ENCODE measurements at places on chromosomes 1 and 21.

DNA sequence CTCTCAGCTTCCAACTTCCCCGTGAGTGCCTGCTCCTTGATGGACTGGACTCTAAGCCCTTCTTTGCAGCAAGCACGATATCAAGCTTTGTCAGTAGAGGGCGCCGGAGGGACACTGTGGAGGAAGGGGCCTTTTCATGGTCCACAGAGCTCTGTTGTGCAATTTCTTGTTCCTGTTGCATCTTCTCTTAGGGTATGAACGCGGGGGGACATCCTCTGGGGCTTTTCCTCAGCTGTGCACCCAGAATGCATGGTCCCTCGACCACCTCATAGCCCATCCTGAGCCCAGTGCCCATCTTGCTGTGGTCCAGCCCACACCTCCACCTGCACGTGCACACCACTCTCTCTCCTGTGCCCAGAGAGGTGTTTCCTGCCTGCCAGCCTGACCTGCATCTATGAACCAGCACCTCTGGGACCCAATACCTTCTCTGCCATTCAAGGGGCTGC, 556.8 kb downstream of the PTPRU start:
- DNase-seq: peak; percentile 84

DNA sequence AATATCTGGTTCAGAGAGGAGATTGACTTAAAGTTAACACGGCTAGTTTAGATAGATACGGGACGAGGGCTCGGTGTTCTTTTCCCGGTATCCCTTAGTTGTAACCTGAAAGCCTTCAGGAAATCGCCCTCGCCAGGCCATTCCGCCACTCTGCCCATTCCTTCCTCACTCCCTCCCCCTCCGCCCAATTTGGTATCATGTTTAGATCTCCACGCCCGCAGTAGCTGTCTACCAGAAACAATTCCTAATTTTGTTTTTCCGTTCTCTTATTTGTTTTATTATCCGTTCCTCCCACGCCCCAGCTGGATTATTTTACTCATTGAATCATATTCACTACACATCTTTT, 685 bp upstream of the VAMP4 start:
- DNase-seq: peak; percentile 29

GRCh38 chr1:22508329-22508728, 55.0 kb upstream of the EPHA8 start:
- DNase-seq: no peak

DNA sequence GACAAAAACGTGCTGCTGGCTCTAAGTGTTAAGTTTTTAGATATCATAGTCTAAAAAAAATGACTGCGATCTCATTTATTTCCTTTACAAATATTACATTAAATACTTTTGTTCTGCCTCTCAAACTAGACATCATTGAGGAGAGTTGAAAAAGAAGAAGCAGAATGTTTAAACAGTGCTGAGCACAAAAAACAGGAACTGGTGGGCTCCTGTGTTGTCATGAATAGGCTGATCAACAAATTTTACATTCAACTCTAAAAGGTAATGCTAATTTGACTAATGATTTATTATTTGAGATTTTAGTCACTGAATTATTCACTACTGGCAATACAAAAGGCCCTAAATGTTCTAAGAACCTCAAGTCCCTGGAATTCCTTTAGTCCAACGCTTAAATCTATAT, 66.1 kb downstream of the GPATCH2 start:
- DNase-seq: no peak

- peak; percentile 69 for DNase-seq
Measured at GRCh38 chr1:6414443-6414844, 5.3 kb downstream of the HES2 start.

GRCh38 chr1:35886577-35887431, 3.8 kb downstream of the AGO1 start:
- DNase-seq: no peak

GRCh38 chr1:230152999-230153398, 86.0 kb downstream of the GALNT2 start:
- no peak for DNase-seq

DNA sequence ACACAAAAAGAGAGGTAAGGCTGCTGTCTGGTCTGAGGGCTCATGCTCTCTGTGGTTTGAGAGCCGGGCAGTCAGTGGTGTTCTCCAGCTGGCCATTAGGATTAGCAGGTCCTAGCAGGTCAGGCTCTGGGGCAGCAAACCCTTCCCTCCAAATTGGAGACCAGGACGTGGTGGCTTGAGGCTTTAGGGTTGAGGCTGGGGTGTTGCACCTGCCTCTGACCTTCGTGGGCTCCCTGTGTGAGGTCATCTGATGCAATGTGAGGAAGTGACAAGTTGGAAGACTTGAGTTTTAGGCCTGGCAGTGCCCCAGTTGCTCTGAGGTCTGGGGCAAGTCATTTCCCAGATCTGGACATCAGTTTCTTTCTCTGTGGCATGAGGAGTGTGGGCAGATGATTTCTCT, 24.4 kb downstream of the SZRD1 start:
- no peak for DNase-seq

DNA sequence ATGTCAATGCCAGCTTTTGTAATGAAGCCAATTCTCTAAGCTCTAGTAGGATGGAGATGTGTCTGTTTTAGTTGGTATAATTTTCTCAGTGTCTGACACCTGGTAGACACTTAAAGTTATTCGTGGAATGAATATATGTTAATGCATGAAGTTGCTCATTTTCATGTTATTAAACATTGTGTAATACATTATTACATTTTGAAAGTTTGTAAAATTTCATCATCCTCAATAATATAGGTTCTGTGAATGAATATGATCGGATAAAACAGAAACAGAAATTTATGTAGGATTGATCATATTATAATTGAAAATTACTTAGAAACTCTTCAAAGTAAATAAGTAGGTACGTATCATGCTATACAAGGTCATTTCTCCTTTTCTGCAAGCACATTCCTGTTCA, 625.3 kb downstream of the PLA2G4A start:
- DNase-seq: no peak

GRCh38 chr21:37915497-37915911, 753 bp downstream of the KCNJ6 start:
- DNase-seq: no peak

- no peak for DNase-seq
Measured at GRCh38 chr1:176904057-176904751, 260.3 kb downstream of the ASTN1 start.

- peak; percentile 91 for DNase-seq
Measured at GRCh38 chr1:153796786-153797659, 21.8 kb downstream of the SLC27A3 start.

GRCh38 chr1:41053316-41053715, 31.8 kb upstream of the SLFNL1 start:
- DNase-seq: no peak

DNA sequence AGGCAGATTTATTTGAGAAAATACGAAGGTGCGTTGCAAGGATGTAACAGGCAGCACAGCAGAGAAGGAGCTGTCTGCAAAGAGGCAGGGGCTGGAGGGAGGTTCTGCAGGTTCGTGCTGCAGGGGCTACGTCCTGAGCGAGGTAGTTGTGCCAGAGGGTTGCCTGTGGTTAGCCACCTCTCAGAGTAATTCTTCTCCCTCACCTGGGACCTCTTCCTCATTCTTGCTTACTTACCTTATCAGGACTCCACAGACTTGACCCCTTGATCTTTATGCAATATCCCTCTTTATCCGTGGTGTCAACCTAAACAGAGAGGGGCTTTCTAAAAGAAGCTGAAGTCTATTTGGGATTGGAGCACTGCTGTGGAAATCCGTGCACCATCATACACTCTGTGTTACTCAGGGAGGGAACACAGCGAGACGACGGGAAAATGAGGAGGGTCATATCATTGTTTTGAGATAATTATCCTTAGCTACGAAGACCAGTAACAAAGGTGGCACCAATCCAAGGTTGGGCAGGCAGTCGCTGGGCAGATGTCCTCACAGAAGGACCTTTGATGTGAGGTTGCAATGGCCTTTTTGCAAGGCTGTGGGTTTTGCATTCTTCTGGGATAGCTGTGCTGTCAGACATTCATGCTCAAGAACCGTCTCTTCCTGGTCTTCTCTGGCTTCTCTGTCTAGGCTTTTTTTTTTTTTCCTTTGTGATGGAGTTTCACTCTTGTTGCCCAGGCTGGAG, 82.8 kb downstream of the WDR4 start:
- no peak for DNase-seq

GRCh38 chr1:60857851-60858250, 224.5 kb upstream of the NFIA start:
- DNase-seq: no peak

DNA sequence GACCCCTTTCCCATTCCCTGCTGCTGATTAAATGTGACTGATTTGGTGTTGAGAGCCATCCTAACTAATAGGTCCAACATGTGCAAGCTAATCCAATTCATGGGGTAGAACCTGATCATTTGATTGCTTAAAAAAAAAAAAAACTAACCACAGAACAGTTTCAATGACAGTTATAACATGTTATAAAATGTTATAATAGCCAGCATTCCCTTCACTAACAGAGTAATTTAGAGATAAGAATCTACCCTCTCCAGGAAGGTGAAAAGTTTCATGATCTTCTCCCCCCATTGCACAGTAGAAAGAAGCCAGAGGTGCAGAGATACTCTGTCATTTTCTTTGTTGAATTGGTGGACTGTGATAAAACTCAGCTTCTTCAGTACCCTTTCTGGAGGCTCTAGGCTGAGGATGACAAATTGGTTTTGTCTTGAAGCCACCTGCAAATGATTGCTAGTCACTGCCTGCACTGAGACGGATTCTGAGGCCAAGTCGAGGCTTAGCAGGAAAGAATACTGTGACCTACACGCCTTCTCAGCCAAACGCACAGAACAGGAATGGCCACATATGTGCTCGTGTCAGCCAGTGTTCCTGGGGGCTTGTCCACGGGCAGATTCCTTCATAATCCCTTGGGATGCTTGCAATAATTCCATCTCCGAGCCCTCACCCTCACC, 215.7 kb upstream of the IRF2BP2 start:
- DNase-seq: no peak

GRCh38 chr21:29431680-29432079, 133.0 kb downstream of the BACH1 start:
- no peak for DNase-seq

DNA sequence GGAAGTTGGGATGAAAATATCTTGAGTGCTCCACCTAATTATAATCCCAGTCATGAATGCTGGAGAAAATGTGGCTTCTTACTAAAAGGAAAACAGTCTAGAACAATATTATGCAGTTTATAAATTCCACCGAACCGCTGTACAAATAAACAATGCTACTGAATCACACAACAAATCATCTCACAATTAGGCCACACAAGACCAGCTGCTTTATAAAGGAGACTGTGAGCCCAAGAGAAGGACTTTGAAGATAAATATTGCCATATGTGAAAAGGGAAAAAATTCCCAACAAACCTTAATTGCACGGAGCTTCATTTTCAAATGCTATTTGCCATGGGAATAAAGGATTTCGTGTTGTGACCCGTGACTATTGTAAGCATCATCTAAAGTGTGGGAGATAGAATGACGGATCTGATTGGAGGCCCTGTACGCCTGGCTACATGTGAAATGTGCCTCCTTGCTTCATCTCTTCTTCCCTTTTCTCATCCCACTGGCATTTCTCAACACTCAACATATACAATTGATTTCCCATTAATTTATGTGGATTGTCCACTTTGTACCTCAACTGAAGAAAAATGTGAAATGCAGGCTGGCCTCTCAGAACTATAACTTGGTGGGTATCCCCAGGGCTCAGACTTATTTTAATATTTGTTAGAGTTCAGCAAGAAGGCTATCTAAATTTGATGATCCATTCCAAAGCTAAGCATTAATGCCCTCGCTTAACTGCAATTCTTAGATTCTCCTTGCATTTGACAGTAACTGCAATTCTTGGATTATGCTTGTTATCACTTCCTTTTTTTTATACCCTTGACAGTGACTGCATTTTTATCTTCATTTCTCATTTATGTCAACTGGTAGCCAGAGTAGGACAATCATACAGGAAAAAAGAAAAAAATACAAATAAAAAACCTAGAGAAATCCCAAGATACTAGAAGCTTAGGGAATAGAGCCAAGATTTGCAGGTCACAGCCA, 122.3 kb downstream of the TGFB2 start:
- DNase-seq: no peak

- no peak for DNase-seq
Measured at GRCh38 chr1:85172684-85173337, 28.0 kb downstream of the SYDE2 start.

GRCh38 chr21:40765811-40766210, 81.1 kb downstream of the DSCAM start:
- DNase-seq: no peak

GRCh38 chr1:41648844-41649243, 164.4 kb upstream of the EDN2 start:
- DNase-seq: no peak

DNA sequence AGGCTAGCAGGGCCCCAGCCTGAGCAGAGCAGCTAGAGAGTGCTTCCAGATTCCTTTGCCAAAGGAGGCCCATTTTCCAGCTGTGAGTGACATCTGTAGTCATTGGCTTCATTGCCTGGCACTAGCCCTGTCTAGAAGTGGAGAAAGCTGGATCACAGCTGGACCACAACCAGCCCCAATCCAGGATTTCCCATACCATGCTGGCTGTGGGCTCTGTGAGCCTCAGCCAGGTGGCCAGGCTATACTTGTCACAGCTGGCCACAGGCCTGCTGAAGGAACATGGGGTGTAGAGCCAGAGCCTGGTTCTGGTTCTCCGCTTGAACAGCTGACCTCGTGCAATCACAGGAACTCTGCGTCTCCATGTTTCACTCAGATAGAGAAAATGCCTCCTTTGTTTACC, 36.6 kb downstream of the RIMKLA start:
- DNase-seq: no peak

DNA sequence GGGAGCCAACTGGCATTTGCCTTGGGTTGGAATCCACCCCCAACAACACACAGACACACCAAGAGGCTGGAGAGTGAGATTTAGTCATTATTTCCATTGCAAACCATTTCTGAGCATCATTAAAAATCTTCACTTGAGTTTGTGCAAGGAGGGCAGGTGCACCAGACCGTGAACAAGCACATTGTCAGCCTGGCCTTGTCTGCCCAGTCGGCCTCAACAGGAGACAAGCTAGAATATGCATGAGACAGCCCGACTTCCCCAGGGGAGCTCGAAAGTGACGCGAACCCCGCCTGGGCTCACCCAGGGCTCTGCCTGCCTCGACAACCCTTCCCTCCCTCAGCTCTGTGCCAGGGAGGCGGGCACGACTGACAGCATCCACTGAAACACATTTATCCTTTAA, 15.4 kb upstream of the GUCA2B start:
- no peak for DNase-seq

GRCh38 chr21:39461419-39461818, 9.6 kb downstream of the SH3BGR start:
- DNase-seq: no peak

DNA sequence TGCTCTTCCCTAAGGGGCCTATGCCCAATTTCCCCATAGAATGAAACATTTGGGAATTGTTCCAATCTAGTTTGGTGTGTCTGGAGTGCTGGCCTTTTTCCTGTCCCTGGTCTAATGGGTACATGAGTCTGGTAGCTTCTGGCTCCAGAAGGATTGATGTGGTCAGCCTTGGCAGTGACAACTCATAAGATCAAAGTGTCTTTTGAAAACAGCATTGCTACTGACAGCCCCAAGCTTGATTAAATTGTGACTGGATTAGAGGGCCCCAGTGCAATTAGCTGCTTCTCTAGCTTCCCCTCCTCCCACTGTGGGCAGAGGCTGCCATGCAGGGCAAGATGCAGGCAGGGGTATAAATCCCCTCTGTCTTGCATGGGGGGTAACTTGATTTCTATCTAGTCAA, 130.9 kb downstream of the UCK2 start:
- DNase-seq: no peak

GRCh38 chr1:9593492-9594465, 5.1 kb downstream of the TMEM201 start:
- peak; percentile 66 for DNase-seq

- peak; percentile 43 for DNase-seq
Measured at GRCh38 chr1:169588785-169589485, 2.7 kb upstream of the F5 start.

- DNase-seq: no peak
Measured at GRCh38 chr1:50066806-50067205, 41.9 kb upstream of the ELAVL4 start.

All from activated CD4-positive, alpha-beta T cell treated with anti-CD3 and anti-CD28 coated beads for 48 hours (primary cell).